ENCODE measurements at places on chromosomes 12 and 14.

GRCh38 chr12:104340925-104341611 is 37.5 kb downstream of the EID3 start:
- no peak for DNase-seq

- no peak for DNase-seq
Measured at GRCh38 chr12:128959901-128960300, 106.6 kb downstream of the GLT1D1 start.

- DNase-seq, result peak; percentile 55
Measured at GRCh38 chr12:56160193-56160763, 2.1 kb downstream of the MYL6 start.

DNA sequence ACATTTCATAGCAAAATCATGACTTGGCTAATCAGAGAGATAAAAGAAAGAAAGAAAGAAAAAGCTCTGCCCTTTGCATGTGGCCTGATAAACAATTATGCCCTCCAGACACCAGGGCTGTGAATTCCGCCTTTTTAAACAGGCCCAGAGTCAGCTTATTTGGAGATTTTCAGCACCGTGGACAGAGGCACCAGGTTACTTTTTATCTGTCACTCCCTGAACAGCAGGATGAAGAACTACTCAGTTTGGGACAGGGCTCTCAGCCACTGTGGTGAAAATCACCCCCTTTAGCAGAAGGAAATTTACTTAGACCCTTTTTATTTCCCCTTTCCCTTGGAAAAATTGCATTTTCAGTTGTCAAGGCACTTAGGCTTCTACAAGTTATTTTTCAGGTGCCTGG is 359.9 kb downstream of the NRXN3 start:
- DNase-seq, result no peak

GRCh38 chr12:122974892-122975789 is at the start of gene OGFOD2:
OGFOD2 (plus strand) TSS chr12:122975244; CDS start chr12:122975252, 8 bp downstream.
- DNase-seq, result peak; percentile 91

GRCh38 chr12:64666054-64666914 is 56.0 kb downstream of the RASSF3 start:
- no peak for DNase-seq

DNA sequence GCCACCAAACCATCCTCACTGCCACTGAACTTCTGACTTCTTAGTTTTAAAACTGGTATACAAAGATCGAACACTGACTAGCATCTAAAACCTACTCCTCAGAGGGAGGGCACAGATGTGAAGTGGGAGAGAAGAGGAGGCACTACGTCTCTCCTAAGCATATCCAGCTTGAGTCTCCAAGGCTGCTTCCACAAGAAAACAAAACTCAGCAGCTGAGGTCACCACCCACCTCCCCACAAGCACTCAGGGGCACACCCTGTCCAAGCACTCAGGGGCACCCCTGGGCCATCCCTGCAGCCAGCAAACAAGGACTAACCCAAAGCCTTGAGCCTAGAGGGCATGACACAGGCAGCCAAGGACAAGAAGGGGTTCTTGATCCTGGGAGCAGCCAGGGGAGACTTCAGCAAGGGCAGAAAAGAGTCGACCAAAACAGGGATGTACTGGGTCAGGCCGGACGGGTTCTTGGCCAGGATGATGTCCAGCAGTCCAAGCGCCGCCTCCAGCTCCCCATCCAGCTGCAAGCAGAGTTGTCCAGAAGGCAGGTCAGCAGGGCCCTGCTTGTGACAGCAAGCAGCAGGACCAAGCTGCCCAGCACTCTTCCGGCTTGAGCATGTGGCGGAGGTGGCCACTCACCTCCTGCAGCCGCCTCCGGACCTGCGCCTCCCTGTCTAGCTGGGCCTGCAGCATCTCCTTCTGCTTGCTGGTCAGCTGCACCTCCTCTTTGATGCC is 34.8 kb downstream of the GCN1 start:
- no peak for DNase-seq

DNA sequence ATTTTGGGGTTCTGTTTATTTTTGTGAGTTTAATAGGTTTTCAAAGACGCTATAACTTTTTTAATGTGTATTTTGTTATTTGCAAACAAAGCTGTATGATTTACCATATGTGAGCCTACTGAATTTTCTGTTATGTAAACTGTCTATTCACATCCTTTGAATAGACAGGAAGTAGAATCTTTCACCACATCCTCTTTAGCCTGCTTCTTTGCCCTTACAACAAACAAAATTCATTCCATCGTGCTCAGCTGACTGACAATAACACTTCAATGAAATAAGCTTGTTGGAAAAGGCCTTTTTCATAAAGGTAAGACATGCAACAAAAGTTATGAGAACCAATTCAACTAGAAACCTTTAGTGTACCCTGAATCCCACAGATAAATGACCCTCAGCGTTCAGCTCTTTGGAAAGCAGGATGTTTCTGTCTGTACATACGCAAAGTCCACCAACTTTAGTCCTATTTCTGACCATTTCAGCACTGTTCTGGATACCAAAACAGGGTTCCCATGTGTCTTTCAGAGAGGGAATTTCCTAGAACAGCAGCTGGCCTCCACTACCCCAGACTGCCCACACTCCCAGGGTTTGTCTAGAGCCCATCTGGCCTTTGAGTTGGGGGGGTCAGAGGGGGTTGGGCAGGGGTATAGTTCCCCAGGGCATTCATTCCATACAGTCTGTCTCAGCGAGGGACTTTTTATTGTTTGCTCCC is 71.3 kb downstream of the DUSP6 start:
- DNase-seq, result no peak
